ENCODE measurements at places on chromosomes 5 and 9.

DNA sequence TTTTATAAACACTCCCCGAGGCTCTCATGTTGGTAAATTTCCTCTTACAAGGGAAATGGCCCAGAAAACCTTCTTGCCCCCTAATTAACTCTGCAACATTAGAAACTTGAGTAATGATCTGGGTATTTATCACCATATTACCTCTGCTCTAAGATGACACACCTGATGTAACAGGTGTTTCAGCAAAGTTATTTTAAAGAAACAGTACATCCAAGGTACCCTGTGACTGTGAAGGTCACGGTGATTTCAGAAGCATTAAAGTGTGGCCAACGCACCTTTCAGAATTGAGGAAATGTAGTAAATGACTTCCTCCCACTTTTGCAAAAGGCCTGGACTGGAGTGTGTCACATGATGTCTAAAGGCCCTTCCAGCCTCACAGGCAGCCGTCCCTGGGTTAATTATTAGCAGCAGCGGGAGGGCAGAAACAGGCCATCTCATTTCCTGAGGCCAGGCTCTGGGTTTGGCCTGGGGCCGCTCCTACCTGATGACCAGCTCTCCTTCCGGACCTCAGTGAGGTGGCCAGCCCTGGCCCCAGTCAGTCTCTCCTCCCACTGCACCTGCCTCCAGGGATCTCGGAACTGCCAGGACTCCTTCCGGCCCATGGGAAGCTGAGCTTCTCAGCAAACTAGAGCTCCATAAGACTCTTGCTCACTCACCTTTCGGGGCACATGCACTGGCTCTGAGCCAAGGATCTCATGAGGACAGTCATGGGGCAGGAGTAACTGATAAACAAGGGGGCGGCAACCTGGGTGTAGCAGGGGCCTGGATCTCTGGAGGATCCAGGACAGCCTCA lies 20.7 kb downstream of the PTPN3 start:
- DNase-seq: peak; percentile 25

GRCh38 chr5:64147849-64148441 lies 17.7 kb upstream of the RNF180 start:
- DNase-seq: no peak

GRCh38 chr9:103193992-103194391 lies 198.9 kb downstream of the CYLC2 start:
- DNase-seq: no peak

- DNase-seq: no peak
Observed at GRCh38 chr9:20701060-20701459, 17.0 kb downstream of the FOCAD start.

- no peak for DNase-seq
Observed at GRCh38 chr9:89862316-89862715, 257.5 kb downstream of the GADD45G start.

GRCh38 chr5:83400701-83401100 lies 70.8 kb upstream of the VCAN start:
- no peak for DNase-seq

DNA sequence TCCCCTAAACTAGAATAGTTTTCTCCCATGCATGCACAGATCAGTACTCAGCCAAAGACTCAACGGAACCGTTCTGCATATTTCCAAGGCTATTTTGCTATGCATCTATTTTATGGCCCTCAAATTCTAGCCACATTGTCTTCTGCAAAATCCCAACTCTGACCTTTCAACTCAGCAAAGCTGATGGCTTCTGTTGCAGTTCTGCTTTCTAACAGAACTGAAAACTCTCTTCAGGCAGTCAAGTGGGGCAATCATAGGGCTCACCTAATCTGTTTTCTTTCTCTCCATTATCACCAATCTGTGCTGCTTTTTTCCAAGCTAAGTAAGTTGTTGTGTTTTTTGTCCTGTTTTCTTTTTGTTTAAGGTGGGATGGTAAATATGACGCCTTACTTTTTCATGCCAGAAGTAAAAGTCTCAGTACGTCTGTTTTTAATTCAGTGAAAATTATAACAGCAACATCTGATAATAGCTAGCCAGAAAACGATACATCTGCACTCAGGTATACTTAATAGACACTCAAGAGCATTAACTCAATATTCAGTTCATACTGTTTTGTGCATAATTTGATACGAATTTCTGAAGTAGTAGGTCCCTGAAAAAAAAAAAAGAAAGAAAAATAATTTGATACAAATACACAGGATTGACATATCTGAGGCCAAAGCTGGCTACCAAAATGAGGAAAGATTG lies 454.3 kb downstream of the TLE1 start:
- DNase-seq: no peak

- no peak for DNase-seq
Observed at GRCh38 chr9:107673861-107674720, 184.5 kb upstream of the KLF4 start.

DNA sequence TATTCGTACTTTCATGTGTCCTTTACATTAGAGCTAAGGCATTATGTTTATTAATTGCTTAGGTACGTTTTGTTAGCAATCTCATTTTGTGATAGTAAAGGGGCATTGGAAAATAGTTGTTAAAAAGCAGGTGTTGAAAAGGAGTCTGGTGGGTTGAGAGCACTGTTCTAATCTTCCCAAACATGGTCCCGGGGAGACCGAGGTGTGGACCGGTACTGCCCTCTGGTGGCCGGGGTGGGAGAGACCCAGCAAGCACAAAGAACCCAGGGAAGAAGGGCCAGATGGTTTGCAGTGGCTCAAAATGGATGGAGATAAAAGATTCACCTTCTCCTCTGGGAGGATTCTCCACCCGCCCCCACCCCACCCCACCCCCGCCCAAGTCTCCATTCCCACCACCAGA lies 26.1 kb downstream of the IDNK start:
- no peak for DNase-seq

DNA sequence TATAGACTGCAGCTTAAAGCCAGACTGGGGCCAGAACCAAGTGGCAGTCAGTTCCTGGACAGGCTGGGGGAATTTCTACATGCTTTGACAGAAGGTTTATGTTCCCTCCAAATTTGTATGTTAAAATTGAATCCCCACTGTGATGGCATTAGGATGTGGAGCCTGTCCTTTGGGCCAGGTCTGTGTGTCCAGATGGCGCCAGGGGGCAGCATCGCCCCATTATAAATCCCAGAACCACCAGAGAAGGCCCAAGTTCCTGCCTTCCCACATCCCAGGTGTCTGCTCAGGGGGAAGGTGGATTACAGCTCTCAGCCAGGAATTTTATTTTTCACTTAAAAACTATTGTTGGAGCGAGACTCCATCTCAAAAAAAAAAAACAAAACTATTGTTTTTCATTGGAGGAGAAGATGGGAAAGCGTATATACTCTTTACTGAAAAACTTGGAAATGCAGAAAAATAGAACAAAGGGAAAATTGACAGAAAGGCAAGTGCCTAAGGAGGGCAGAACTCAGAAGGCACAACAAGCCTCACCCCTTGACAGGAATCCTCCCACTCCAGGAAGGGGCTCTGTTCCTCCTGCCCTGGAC lies 5.0 kb downstream of the IL3 start:
- DNase-seq: no peak

Measured in NCI-H187 (cell line).